Renal cortex interstitium (tissue), 15 donors: ENCODE measurements at places on chromosomes 4 and X. TPM values are rescaled to one million over a fixed set of nuclear protein-coding genes. Genes with fewer than 3 reads are reported as not detected.

The ZNF157 gene
- polyA plus RNA-seq: 0.86 TPM

The ENOX2 gene
- 20.1 TPM for polyA plus RNA-seq

The SNCA gene
- 44.3 TPM for polyA plus RNA-seq

The CPEB2 gene
- polyA plus RNA-seq: 18.1 TPM

The ART3 gene
- polyA plus RNA-seq: 0.48 TPM

The CLCN4 gene
- polyA plus RNA-seq: 4.6 TPM

The CLDN2 gene
- polyA plus RNA-seq: 70.4 TPM

The ZAR1 gene
- polyA plus RNA-seq: not detected

The NPFFR2 gene
- polyA plus RNA-seq: 0.76 TPM

The PCDH19 gene
- 3.2 TPM for polyA plus RNA-seq

The SLC6A8 gene
- 53.5 TPM for polyA plus RNA-seq

The UGT2B7 gene
- polyA plus RNA-seq: 101 TPM

The MAGEA8 gene
- polyA plus RNA-seq: 0.61 TPM

The BRS3 gene
- polyA plus RNA-seq: 0.07 TPM

GRCh38 chr4:142474398-142475087, 371.6 kb downstream of the INPP4B start:
- DNase-seq: no peak

DNA sequence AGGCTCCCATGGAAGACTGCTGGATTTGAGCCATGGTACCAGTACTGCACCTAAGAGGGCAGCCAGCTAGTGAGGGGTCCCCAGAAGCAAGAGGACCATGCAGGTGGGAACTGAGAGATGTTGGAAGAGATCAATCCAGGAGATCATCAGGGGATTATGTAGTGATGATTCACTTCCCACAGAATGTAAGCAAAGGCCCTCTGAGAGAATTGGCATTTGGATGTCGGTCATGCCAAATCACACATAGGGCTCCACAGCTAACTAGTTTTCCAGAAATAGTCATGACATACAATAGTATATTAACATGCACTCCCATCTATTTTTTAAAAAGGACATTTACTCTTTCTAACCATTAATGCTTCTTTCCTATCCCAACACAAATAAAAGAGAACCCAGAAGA, 112.5 kb downstream of the RASGEF1B start:
- no peak for DNase-seq

DNA sequence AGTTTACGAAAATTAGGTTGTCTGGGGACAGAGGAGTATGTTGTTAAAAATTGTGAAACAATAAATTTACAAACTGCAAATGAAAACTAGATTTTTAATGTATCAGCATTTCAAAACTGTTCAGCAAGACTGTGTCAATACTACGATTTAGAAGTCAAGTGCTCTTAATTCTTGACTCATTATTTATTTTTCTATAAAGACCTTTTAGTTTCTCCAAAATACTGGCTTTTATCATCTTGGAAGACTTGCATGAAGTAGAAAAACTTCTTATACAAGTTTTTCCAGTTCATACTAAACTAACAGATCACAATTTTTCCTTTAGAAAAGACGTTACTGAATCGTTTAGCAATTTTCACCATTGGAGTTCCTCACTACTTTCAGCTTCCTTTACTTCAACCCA, 231.4 kb downstream of the PPP3CA start:
- no peak for DNase-seq

- no peak for DNase-seq
These were observed 2.2 kb downstream of the PLXNA3 start for GRCh38 chrX:154460326-154460725.

GRCh38 chrX:1902901-1903235, 288.0 kb downstream of the ASMT start:
- no peak for DNase-seq

DNA sequence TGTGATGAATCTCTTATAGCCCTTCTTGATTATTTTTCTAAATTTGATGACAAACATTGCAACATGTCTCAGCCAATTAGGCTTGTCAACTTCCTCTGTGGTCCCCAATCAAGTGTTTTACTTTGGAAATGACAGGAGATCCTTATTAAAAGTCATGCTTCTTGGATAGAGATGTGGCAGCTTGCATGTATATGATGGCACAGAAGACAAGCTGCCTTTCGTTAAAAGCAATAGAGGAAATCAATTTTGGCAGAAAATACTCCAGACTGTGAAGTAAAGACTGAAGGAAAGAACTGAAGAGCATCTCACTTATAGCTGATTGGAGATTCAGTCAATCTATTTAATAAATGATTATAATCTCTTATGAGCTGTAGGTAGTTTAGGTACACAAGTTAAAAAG, 419.6 kb downstream of the PCDH7 start:
- no peak for DNase-seq

GRCh38 chr4:176886135-176886534, 93.4 kb upstream of the VEGFC start:
- no peak for DNase-seq

GRCh38 chrX:41335958-41336331, 2.0 kb downstream of the DDX3X start:
- DNase-seq: no peak

- no peak for DNase-seq
These were observed 45.4 kb upstream of the WWC2 start for GRCh38 chr4:183053681-183054080.

DNA sequence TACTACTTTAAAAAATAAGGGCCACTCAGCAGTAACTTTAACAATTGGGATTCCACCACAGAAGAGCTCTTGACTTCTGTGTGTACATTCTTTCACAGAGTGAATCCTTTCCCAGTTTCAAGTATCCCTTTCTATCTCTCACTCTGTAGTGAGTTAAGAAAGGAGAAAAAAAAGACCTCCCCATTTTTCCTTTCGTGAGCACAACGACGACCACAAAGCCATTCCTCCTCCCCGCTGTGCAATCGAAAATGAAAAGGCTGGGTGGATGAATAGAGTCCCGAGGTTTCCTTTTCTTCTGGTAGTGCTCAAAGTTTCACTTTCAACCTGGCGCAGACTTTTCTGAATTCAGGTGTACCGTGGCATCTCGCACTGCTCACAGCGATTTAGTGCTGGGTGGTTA, 58.0 kb downstream of the TAB3 start:
- DNase-seq: no peak

DNA sequence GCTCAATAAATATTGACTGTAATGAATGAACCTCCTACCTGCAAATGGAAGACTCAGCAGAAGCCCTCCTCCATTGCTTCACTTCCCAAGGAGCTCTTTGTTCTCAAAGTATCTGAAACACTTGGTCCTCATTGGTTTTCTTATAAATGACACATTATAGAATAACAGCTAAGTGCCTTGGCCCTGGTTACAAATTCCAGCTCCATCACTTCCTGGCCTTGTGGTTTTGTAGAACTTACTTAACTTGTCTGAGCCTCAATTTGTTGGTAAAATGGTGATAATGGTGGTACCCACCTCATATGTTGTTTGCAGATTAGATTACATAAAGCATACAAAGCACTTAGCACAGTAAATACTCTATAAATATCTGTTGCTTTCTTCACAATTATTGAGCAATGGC, 25.2 kb upstream of the SMIM20 start:
- DNase-seq: no peak

DNA sequence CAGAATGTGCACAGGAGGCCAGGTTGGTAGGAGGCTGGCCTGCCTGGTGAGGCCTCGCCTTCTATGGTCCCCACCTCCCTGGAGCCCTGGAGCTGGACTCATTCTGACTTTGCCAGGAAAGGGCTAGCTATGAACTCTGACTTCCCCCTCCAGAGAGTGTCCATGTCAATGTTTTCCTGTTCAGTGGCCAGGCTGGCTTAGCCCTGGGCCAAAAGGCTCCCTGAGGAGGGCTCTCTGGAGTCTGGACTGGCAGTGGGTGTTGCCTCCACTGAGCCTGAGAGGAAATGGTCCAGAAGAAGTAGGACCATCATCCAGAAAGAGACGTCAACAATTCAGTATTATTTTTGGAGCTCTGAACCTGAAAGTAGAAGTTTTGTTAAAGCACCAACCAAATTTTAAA, 178.7 kb downstream of the CHIC2 start:
- no peak for DNase-seq

DNA sequence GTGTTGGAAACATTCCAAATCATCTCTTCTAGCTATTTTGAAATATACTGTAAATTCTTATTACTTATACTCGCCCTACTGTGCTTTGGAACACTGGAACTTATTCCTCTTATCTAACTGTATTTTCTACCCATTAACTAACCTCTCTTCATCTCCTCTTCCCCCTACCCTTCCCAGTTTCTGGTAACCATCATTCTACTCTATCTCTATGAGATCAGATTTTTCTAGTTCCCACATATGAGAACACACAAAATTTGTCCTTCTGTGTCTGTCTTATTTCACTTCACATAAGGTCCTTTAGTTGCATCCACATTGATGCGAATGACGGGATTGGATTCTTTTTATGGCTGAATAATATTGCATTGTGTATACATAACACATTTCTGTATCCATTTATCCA, 1003.8 kb upstream of the INTU start:
- no peak for DNase-seq

DNA sequence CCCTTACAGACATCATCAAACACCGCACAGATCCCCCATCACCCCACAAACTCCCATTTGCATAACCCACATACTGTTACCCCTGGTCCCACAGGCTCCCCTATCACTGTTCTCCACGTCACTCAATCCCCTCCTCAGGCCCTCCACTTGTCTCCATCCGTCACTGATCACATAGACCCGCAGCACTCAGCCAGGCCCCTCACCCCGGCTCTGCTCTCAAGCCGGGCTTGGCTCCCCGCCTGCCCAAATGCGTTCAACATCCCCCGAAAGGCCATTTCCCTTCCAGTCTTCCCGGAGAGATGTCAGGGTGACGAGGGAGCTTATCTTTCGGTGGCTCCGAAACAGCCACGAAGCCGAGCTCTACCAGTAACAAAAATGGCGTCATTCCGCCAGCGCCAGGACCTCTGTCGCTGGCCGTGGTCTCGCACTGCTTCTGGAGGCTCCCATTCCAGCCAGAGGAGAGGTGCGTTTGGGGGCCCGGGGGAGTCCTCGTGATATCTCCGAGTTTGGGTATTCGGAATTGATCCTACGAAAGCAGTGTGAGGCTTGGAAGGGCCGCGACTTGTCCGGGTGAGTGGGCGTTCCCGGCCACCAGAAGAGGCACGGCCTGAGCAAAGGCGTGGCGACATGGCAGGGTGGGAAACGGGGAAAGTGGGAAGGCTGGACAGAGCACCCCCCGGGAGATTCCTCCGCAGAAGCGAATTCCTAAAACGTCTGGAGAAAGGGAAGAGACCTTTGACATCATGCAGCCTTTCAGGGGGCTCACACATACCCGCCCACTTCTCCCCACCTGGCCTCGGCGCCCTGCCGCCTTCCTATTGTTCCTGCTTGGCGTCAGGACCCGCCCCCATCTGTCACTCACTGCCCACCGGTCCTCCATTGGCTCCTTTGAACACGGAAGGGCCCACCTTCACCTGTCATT, at the start of gene ZNF630:
Gene ZNF630, minus strand, starts transcription at position 577 of the 922 bp plus-strand sequence. CDS start 4,754 bp downstream, outside the sequence.
- peak; percentile 67 for DNase-seq

GRCh38 chr4:2478229-2478628, 9.3 kb downstream of the RNF4 start:
- no peak for DNase-seq

GRCh38 chr4:1337376-1337831, 9.6 kb upstream of the UVSSA start:
- no peak for DNase-seq

- DNase-seq: no peak
These were observed 287.0 kb upstream of the TET2 start for GRCh38 chr4:104859601-104860237.

GRCh38 chr4:143085224-143085623, 99.5 kb upstream of the USP38 start:
- DNase-seq: no peak

GRCh38 chr4:95660719-95661118, 111.9 kb upstream of the UNC5C start:
- no peak for DNase-seq

DNA sequence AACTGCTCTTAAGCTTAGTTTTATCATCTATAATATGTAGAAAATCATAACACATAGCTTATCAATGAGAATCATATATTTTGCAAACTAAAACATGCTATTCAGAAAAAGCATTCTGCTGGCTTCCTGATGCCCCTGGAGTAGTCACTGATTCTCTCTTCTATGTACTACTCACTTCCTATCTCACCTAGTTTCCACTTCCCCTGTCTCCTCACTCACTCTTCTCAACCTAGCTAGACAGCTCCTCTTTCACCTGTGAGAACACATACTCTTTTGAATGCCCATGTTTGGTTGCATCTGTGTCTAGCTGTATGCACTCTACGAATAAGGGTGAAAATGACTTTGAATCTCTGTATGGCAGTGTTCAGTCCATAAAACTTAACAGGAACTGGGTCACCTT, 9.3 kb downstream of the TMEM144 start:
- no peak for DNase-seq

GRCh38 chr4:1411436-1412375, 5.5 kb upstream of the NKX1-1 start:
- DNase-seq: no peak

GRCh38 chr4:93730760-93731159, 97.8 kb upstream of the ATOH1 start:
- DNase-seq: no peak

GRCh38 chrX:96843566-96843965, 40.1 kb upstream of the RPA4 start:
- DNase-seq: no peak

DNA sequence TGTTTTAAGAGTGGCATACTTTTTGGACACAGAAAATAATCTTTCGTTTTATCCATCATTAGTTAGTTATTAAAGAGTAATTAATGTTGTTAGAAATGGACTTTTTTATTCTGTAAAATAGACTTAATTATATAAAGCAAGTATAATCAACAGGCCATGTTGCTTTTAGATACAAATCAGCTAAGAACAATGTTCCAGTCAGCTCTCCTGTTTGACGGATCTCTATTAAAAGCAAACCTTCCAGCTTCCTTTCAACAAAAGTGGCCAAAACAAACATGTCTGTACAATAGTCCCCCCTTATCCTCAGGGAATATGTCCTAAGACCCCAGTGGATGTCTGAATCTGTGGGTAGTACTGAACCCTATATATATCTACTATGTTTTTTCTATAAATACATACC, 4.9 kb upstream of the SLC10A4 start:
- no peak for DNase-seq

DNA sequence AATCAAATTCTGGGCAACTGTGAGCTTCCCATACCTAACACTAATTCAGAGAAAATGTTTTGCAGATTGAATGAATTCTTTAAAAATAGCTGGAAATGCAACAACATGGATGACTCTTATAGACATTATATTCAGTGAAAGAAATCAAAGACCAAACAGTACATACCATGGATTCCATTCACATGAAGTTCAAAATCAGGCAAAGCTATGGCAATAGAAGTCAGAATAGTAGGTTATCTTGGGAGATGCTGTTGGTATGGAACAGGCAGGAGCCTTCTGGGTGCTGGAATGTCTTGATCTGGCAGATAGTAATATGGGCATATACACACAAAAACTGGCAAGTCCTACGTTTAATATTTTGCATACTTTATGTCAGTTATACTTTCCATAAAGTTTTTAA, 25.5 kb upstream of the CBLL2 start:
- DNase-seq: no peak
